Lung microvascular endothelial cell (primary cell): ENCODE measurements at places on chromosomes 4 and X. TPM values are rescaled to one million over a fixed set of nuclear protein-coding genes. Genes with fewer than 3 reads are reported as not detected.

GRCh38 chrX:2705046-2705832, 14.1 kb downstream of the CD99 start:
- peak; percentile 65 for DNase-seq

DNA sequence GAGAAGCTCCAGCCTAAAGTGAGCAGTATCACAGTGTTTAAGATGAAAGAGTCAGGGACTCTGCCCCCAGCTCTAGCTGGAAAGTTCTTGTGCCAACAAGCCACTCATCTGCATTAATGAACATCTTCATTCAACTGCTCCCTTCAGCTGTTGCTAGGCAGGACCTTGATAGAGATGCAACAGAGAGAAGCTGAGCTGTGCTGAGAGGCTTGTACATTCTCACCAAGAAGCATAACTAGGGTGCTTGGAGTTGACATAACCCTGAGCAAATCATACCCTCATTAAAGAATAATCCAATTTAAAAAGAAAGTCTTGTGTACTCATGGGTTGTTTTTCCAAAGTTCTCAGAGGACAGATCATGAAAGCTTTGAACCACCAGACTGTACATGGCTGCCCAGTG, 63.2 kb downstream of the ATXN3L start:
- DNase-seq = no peak

GRCh38 chr4:34182306-34182705, 2062.0 kb downstream of the ARAP2 start:
- no peak for DNase-seq

- peak; percentile 98 for DNase-seq
These were observed 64.0 kb downstream of the SMAD1 start for GRCh38 chr4:145545538-145546174.

DNA sequence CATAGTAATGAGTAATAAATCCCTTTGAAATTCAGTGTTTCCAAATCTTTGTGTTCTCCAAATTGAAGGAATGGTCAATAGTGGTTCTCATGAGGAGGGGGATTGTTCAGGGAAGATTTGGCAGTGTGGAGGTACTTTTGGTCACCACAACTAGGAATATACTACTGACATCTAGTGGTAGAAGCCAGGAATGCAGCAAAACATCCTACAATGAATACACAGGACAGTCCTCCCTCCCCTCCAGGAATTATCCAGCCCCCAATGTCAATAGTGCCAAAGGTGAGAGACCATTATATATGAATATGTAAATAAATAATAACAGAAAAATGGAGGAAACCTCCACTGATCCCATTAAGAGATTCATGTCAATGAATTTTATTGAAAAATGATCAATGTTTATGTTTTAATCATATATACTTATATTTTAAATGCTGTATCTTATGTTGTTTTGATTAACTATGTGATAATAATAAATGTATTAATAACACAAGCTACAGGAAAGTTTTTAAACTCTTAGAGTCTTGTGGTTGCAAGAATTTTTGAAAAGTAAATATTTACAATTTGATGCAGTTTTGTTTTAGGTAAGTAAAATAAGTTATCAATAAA, 14.4 kb upstream of the FAM9A start:
- DNase-seq = peak; percentile 42

GRCh38 chr4:4696530-4696929, 154.7 kb upstream of the STX18 start:
- no peak for DNase-seq

DNA sequence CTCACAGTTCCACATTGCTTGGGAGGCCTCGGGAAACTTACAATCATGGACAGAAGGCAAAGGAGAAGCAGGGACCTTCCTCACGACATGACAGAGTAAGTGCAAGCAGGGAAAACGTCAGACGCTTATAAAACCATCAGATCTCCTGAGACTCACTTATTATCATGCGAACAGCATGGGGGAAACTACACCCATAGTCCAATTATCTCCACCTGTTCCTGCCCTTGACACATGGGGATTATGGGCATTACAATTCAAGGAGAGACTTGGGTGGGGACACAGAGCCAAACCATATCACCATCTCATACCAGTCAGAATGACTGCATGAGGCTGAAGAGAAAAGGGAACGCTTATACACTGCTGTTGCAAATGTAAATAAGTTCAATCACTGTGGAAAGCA, 1066.9 kb upstream of the PCDH7 start:
- peak; percentile 0 for DNase-seq

GRCh38 chrX:44240036-44240435, 103.4 kb downstream of the EFHC2 start:
- no peak for DNase-seq

DNA sequence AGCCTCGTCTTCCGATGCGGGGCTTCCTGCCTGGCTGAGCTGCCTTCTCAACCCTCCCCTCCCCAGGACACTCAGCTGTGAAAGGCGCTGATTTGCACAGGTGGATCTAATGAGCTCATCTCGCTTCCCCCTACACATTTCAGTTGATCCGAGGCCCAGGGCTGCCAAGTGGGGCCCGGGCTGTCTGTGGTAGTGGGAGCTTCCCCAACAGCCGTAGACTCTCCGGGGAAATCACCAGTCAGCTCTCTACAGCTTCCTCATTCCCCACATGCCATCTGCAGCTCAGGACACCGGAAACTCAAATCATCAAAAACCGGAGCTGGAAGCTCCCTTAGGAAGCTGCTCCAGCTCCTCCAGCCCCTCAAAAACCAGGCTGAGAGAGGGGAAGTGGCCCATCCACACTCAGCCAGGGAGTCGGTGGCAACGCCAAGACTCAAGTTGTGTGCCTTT, 56.2 kb downstream of the SMIM20 start:
- DNase-seq = no peak

DNA sequence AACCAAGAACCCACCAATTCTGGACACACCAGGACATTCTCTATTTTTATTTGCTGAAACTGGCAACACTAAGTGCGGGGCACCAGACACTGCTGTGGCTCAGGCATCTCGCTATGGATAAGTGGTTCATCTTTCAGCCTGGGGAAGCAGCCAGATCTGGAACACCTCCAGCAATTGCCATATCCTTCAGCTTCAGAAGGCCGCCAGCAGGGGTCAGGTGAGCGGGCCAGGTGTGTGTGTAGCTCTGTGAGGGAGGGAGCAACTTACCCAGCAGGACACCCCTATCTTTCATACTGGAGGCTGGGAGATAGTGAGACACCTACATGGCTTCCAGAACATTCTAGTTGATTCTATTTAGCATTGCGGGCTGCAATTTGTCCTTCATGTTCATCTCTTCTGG, 57.0 kb upstream of the GBA3 start:
- DNase-seq = no peak

GRCh38 chr4:155478336-155478835, 101.6 kb upstream of the MAP9 start:
- no peak for DNase-seq

- DNase-seq = no peak
These were observed 20.1 kb downstream of the ATP5ME start for GRCh38 chr4:653831-654502.

DNA sequence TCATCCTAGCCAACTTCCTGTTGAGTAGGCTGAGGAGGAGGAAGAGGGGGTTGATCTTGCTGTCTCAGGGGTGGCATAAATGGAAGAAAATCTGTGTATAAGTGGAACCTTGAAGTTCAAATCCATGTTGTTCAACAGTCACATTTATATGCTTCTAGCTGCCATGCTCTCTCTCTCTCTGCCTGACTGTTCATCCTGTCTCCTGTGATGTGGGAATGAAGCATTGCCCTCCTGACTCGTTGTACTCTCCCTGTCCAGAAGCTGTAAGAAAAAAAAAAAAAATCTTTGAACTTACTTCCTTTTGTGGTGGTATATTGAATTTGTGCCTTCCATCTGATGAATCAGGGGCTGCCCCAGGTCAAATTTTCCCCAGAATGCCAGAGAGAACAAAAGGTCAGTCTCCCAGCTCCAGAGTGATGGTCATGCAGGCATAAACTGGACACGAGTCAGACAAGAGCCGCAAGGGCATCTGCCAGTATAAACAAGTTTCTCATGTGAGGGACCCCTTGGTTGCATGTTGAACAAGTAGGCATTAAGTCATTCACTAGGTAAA, 257.0 kb downstream of the IDS start:
- DNase-seq = no peak

DNA sequence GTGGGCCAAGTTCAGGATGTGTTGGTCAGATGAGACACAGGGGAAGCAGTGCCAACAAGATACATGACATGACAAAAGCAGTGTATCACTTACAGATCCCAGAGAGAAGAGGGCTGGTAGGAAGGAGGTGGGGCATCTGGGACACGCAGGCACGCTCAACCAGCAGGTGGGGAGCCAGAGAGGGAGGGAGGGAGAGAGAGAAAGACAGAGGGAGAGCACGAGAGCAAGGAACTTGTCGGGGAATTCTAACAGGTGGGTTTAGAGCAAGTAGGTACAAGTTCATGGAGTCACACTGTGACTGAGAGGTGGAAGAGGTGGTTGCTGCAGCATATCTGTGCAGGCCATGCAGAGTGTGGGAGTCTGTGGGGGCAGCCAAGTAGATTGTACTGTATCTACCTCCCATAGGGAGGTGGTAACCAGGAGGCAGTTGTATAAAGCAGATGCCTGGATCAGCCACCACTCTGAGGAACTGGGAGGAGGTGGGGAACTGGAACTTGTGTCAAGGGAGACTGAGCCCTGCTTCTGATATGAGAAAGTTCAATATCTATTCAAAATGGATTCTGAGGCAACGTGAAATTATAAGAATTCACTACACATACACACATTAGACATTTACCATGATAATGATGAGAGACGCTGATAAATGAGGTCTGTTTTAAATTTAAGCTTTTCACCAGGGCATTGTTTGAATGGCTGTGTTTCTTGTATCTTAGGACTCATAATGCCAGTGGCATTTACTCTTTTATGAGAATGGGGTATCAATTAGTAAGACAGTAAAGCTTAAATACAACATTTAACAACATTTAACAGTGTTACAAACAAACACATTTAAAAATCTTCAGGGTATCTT, 43.7 kb downstream of the BBS12 start:
- no peak for DNase-seq

- peak; percentile 33 for DNase-seq
These were observed 46.7 kb upstream of the IL2 start for GRCh38 chr4:122503214-122503613.

DNA sequence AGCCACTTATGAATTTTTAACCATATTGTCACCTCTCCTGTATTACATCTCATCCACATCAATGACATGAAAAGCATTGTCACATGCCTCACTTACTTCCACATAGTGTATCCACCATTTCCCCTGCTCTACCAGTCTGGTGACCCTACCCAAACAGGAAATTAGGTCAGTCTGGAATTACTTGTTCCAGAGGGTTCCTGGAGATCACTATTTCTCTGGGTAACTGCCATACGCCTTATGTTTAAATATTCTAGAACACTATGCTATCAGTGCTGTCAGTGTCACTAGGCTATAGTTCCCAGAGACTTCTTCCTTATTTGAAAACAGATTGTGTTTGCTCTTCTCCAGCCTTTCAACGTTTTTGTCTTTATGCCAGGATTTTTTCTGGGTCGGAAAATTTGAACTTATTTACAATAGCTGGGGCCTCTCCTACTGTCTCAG, 15.0 kb downstream of the SRPX2 start:
- peak; percentile 68 for DNase-seq

- DNase-seq = no peak
These were observed 443.6 kb upstream of the PITX2 start for GRCh38 chr4:111066447-111066846.

GRCh38 chr4:12729384-12729783, 754.8 kb downstream of the RAB28 start:
- peak; percentile 32 for DNase-seq

GRCh38 chr4:107799669-107800450, 24.9 kb upstream of the SGMS2 start:
- peak; percentile 74 for DNase-seq

The ZNF157 gene
- total RNA-seq = not detected in 2 replicates

The ASB9 gene
- 0.40 and 2.6 TPM in 2 replicates for total RNA-seq

The ANAPC10 gene
- 14.6 and 20.8 TPM in 2 replicates for total RNA-seq

The SCRG1 gene
- total RNA-seq = not detected in 2 replicates

The LGI2 gene
- total RNA-seq = not detected in 2 replicates

The TCEAL8 gene
- 56.3 and 60.8 TPM in 2 replicates for total RNA-seq

The IGSF1 gene
- total RNA-seq = 0.87 TPM in 1 of 2 replicates, not detected in the other

The AKAP4 gene
- not detected in 2 replicates for total RNA-seq
